ENCODE measurements at places on chromosomes 16 and 17.
A peak's percentile ranks its signal among the peaks of the same experiment; 100 is the strongest.

DNA sequence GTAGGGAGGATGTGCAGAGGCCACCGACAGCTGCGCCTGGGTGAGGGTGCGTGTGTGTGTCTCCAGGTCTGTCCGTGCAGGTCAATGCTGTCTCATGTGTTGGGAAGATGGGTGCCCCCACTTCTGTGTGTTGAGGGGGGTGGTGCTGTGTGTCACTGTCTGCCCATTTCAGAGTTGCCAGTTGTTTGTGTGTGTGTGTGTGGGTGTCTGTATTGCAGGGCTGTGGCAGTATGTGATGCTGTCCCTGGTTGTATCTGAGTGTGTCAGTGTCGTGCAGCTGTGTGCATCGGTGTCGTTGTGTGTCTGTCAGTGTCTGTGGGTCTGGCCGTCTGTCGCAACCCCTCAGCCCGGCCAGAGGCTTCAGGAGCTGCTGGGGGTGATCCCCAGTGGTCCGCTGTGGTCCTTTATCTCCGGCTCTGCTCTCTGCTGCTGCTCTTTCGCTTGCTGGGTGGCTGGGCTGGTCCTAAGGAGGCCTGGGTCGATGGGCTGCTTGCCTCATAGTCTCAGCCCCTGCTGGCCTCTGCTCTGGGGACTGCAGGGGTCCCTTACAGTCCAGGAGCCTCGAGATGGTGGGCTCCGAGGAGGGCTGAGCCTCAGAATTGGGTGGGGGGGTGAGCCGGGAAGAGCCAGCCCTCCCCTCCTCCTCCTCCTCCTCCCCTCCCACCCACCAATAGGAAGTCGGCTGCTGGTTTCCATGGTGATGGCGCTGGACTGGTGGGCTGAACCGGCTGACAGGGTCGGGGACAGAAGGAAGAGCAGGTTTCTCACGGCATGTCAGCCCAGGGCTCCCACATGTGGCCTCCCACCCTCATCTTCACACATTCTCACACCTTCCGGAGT is at the start of gene TSPOAP1:
TSS of gene TSPOAP1 (minus strand) at position 601 of the 840 bp plus-strand sequence. CDS start 875 bp downstream, outside the sequence.
- peak; percentile 89 for DNase-seq

GRCh38 chr17:50582741-50583140 is 22.2 kb downstream of the CACNA1G start:
- no peak for DNase-seq

GRCh38 chr16:30924076-30924912 is 922 bp downstream of the FBXL19 start:
- DNase-seq, result peak; percentile 77

GRCh38 chr16:366476-366875 is 3.9 kb downstream of the MRPL28 start:
- no peak for DNase-seq

GRCh38 chr16:79714440-79714839 is 113.9 kb upstream of the MAF start:
- DNase-seq, result no peak

DNA sequence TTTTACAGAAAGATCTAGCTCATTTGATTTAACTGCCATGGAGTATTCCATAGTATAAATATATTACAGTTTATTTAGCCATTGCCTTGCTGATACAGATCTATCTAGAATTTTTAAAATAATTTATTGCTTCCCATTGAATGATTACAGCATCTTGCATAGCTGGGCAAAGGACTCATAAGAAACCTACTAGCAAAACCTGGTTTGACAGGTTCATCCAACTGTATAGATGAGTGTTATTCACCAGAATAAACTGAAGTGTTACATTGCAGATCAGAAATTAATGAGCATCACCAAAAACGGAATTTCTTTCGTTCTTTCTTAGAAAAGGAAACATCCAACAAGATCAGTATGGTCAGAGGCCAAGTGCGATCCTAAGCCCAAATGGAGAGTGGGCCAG is 202.2 kb upstream of the CACNG5 start:
- DNase-seq, result no peak

GRCh38 chr17:82402865-82403264 is 15.3 kb upstream of the HEXD start:
- DNase-seq, result no peak

- DNase-seq, result no peak
Measured at GRCh38 chr16:10253409-10253808, 71.2 kb upstream of the GRIN2A start.

DNA sequence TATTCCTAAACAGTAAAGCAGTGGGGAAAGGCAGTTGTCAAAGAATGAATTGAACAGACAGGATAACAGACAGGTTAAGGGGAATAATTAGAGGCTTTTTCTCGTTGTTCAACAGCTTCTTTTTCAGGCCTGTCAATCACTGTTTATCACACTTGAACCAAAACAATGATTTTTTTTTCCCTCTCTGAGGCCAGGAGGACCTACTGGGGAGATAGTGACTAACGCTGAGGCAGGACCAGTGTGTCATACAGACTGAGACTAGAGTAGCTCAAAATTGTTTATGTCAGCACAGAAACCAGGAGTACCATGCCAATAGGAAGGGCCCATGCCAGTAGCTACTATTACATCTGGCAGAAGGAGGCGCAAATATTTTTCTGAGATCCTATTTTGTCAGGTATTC is 41.3 kb upstream of the NLK start:
- no peak for DNase-seq

DNA sequence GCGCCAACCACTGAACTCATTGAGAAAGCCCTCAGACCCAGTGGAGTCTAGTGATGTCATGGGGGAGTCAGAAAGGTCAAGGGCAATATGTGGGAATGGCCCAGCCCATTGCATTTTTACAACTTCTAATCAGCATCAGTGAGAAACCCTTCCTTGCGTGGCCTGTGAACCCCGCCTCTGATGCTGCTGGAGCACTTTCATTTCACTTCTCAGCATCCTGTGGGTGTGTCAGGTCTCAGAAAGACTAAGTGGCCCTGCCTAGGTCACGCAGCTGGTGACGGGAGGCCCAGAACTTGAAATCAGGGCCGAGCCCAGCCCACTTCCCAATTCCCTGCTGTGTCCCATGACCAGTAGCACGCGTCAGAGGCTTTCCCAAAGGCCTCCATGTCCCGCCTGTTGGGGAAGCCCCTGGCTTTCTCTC is 6.1 kb downstream of the DNAI2 start:
- DNase-seq, result no peak

- DNase-seq, result peak; percentile 76
Measured at GRCh38 chr17:49881054-49881402, 33.2 kb upstream of the TAC4 start.

- DNase-seq, result no peak
Measured at GRCh38 chr16:10141671-10142070, 40.6 kb downstream of the GRIN2A start.

- DNase-seq, result peak; percentile 60
Measured at GRCh38 chr16:79767421-79768275, 167.1 kb upstream of the MAF start.

DNA sequence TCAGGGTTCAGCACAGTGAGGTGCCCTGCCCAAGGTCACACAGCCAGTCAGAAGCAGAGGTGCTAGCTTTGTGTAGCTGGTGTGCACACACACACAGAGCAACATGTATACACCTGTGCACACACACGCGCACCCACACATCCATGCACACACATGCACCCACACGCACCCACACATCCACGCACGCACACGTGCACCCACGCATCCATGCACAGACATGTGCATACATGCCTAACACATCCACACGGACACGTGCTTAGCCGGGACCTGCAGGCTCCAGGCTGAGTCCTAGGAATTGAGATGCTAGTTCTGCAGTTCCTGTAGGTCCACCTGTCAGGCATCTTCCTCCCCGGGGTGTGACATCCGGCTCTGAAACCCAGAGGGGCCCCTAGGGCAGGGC is 13.0 kb upstream of the DPEP1 start:
- DNase-seq, result no peak

DNA sequence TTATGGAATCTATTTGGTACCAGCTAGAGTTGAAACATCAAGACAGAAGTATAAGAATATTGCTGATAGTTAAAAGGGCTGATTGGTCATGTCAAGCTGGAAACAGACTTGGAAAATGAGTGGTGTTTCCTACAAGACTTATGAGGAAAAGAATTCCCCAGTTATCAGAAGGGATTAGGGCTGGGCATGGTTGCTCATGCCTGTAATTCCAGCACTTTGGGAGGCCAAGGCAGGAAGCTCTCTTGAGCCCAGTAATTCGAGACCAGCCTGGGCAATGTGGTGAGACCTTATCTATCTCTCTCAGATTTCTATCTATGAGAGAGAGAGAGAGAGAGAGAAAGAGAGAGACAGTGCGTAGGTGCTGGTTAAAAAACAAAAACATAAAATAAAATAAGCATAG is 139.5 kb upstream of the PMFBP1 start:
- DNase-seq, result no peak

DNA sequence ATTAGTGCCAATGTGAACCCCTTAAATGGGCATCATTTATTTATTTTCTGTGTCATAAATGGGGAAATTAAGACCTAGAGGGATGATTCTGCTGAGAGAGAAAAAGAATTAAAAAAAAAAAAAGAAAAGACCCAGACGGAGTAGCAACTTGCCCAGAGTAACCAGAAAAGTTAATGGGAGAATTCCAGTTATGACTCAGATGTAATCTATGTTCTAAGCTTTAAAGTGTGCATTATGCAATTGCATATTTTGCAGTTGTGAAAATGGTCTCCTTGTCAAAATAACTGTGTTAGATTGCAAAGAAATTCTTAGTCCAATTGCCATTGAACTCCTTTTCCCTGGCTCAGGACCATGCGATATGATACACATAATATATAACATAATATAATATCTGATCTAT is 38.6 kb upstream of the TBX2 start:
- no peak for DNase-seq

DNA sequence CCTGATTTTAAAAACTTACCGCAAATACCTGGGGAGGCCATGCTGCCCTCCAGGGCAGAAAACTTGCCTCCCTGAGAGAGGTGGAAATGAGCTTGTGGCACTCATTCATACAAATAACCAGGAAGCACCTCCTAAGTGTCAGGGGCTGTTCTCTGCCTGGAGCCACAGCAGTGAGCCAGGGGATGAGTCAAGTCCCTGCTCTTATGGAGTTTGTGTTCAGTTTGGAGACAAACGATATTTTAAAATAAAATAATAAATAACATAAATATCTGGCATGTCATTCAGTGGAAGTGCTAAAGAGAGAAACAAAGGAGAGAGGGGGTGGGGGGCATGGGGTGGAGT is 313.8 kb downstream of the C16orf95 start:
- DNase-seq, result peak; percentile 34

DNA sequence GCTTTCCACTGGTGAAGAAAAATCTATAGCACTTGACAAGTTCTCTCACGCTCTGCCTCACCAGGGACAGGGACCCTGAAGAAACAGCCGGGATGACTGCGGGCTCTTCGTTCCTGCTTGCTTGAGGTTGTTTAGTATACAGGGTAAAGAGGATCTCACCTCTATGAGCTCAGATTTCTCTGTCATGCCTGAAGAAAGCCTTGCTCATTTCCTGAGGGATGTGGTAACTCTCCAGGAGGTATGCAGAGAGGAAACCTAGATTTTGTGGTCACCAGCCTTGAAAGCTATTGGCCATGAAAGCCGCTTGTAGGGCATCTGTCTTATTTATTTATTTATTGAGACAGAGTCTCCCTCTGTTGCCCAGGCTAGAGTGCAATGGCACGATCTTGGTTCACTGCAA is 23.2 kb downstream of the USP43 start:
- DNase-seq, result peak; percentile 59

GRCh38 chr16:66758086-66758485 is 6.7 kb upstream of the DYNC1LI2 start:
- DNase-seq, result no peak

DNA sequence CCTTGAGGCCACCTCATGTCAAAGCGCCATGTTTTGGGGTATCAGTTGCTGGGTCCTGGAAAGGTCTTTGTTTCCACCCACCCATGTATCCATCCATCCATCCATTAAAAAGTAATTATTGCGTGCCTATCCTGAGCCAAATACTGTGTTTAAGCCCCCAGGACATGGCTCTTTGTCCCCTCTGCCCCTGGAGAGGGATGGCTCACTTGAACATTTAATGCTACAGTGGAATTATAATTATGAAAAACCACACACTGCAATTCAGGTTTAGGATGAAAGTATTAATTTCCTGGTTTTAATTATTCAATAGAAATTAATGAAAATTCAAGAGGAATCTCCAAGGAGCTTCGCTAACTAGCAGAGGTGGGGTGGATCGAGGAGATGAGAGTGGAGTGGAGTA is 97.8 kb downstream of the MGAT5B start:
- no peak for DNase-seq

GRCh38 chr16:75138636-75139035 is 9.7 kb upstream of the ZFP1 start:
- peak; percentile 79 for DNase-seq

DNA sequence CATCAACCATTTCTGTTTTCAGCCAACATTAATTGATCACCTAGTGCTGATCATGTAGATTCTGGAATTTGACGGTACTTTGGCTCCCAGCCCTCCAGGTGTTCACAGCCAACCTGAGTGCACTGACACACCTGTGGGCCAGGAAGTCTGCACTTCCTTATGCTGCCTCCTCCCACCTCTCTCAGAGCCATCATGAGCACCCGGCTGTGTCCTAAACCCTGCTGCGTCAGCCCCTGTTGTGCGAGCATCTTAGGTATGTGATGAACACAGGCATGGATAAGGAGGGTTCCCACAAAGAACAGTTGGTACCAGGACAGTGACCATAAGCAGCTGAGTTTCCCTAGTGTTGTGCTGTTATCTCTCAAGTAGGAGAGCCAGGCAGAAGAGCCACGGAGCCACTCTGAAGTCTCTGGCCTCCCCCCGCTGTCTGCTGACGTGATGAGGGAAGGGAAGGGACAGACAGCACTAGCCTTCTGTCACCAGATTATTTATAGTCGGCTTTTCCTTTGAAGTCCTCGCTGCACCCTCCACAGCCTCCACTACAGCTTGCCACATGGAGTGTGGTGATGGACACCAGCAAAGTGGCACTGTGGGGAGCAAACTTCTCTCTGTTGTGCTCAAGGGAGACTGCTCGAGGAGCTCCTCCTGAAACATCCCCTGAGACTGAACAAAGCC is 162.8 kb upstream of the ANKFN1 start:
- DNase-seq, result peak; percentile 89

DNA sequence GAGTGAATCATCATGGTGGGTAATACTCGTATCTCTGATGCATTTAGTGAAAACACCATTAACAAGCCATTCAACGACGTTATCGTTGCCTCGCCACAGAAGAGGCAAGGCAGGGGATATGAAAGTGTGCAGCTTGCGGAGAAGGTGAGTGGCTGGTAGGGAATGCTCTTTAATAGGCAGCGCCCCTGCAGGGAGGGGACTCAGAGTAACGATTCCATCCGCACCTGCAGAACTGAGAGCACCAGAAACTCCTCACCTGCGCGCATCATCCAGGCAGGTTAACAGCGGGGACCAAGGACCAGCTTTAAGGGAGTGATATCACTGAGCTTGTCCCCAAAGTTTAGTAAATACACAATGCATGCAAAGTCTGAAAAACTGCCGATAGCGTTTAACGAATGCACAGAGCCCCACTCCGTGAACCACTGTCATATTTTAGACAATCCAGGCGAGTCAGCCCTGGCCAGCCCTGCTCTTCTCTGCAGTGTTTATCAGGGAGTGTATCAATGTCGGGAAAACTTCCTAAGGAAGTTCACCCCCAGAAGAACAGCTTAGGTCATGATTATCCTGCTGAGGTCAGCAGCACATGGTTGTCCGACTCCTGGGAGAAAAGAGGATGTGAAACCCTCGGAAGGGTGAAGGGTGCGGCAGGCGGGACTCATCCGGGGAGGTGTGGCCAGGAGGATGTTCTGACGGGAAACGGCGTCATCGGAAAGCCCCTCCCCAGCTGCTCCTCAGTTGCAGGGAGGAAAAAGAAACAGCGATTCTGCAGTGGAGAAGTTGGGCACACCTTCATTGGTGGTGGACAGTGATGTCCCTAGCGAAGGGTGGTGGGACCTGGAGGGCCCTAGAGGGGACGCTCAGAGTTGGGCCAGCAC is 68.5 kb upstream of the DNAH17 start:
- no peak for DNase-seq

- DNase-seq, result peak; percentile 34
Measured at GRCh38 chr17:29563816-29564215, 3.0 kb downstream of the ABHD15 start.

Measured in endodermal cell (in vitro differentiated cells).